ENCODE measurements at places on chromosomes 13 and 19. TPM values are rescaled to one million over a fixed set of nuclear protein-coding genes. Genes with fewer than 3 reads are reported as not detected.

DNA sequence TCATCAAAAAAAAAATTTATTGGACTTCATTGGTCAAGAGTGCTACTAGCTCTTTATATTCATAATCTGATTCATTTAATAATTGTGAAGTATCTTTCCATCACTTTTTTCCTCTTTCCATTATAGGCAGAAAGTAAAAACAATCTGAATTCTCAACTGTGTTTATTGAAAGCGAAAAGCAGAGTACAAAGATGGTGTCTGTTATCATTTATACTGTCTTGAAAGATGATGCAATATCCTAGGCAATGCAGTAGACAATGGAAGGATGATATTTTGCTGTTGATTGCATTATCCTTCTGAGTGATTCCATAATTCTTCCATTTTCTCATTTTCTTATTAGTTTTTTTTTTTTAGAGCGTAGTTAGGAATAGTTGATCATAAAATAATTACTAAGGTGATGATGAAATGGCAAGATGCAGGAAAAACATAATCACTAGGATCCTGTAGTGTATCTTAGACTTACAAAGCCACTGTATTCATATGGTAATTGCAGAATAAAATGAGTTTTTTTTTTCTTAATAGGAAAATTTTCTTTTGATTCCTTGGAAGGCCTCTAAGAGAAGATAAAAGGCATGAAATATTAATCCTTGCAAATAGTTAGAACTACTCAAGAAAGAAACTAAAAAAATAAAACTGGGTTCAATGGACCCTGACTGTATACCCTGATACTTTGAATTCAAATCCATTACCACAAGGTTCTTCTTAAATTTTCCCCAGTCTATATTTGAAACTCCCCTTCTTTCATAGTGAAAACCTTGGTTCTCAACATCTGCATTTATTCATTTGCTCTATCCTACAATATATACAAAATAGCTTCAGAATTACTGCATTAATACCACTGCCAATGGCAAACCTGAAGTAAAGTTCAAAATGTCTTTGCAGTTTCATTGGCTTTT lies 11.6 kb downstream of the URI1 start:
- no peak for DNase-seq

GRCh38 chr19:28024920-28025319 lies 1188.0 kb downstream of the UQCRFS1 start:
- DNase-seq: no peak

Gene CSNK1G2
- 85.4 TPM for total RNA-seq

GRCh38 chr13:97385146-97385545 lies 48.8 kb upstream of the RAP2A start:
- DNase-seq: no peak

DNA sequence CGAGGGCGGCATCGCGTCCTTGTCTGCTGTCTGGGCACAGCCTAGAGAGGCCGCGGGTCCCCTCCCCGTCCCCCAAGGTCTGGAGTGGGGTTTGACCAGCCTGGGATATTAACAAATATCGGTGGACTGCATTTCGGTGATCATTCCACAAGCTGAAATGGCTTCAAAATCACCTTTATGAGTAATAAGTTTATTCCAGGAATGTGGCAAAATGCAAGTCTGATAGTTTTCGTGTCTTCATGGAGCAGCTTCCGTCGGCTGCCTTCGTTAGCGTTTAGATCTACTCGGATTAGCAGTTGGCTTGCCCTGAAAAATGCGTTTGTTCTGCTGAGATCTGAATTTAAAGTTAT lies 1.1 kb upstream of the GJA3 start:
- DNase-seq: no peak

DNA sequence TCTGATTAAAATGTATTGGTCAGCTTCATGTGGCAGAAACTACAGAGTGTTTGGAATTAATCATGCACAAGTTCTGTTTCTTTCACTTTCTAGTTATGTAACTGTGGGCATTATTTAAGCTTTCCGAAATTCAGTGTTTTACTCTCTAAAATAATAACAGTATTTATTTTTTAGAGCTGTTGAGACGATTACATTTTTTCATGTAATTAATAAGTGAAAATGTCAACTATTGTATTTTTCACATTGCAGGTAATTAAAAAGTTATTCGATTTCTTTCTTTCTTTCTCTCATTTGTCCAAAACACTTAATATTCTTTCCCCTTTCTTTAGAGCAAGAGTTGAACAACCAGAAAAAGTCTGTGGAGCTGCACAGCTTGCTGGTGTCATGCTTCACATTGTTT lies 559.4 kb upstream of the PCDH20 start:
- no peak for DNase-seq

DNA sequence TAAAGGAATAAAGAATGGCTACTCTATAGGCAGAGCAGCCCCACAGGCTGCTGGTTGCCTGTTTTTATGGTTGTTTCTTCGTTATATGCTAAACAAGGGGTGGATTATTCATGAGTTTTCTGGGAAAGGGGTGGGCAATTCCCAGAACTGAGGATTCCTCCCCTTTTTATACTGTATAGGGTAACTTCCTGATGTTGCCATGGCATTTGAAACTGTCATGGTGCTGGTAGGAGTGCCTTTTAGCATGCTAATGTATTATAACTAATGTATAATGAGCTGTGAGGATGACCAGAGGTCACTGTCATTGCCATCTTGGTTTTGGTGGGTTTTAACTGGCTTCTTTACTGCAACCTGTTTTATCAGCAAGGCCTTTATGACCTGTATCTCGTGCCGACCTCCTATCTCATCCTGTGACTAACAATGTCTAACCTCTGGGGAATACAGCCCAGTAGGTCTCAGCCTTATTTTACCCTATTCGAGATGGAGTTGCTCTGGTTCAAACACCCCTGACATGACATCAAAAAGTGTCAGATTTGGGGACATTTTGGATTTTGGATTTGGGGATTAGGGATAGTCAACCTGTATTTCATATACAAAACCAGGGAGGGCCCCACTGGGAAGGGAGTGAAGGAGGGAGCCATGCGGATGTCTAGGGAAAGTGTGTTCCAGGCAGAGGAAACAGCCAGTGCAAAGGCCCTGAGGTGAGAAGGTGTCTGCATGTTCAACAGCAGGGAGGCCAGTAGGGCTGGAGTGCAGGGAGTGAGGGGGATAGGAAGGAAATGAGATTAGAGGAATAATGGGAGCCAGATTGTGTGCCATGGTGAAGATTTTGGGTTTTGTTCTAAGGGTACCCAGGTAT lies 10.9 kb downstream of the FXYD5 start:
- no peak for DNase-seq

DNA sequence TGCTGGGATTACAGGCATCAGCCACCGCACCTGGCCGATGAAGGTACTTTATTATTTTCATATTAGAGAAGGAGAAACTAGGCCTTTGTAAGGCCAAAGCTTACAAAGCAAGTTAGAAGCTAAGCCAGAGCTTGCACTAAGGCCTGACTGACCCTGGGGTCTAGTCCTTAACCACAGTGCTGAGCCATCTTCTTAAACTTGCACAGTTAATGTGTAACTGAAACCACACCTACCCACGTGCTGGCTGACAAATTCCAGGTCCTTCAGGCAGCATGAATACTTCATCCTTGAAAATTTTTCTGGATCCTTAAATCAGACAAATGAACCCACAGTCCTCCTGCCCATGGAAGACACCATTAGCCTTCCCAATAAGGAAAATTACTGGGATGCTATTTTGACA lies 880.6 kb downstream of the UQCRFS1 start:
- DNase-seq: no peak

GRCh38 chr19:37855098-37855497 lies 51.3 kb downstream of the WDR87 start:
- DNase-seq: no peak

DNA sequence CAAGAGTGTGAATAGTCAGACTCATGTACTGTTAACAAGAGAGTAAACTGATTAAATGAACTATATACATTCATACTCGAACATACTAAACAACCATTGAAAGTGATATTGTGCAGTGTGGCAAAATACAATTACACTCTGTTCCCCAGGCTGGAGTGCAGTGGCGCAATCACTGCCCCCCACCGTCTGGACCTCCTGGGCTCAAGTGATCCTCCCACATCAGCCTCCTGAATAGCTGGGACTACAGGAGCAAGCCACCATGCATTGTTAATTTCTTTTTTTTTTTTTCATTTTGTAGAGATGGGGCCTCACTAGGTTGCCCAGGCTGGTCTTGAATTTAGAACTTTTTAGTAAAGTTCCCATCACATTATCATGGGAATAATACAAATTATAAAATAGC lies 77.3 kb upstream of the LSM14A start:
- no peak for DNase-seq

DNA sequence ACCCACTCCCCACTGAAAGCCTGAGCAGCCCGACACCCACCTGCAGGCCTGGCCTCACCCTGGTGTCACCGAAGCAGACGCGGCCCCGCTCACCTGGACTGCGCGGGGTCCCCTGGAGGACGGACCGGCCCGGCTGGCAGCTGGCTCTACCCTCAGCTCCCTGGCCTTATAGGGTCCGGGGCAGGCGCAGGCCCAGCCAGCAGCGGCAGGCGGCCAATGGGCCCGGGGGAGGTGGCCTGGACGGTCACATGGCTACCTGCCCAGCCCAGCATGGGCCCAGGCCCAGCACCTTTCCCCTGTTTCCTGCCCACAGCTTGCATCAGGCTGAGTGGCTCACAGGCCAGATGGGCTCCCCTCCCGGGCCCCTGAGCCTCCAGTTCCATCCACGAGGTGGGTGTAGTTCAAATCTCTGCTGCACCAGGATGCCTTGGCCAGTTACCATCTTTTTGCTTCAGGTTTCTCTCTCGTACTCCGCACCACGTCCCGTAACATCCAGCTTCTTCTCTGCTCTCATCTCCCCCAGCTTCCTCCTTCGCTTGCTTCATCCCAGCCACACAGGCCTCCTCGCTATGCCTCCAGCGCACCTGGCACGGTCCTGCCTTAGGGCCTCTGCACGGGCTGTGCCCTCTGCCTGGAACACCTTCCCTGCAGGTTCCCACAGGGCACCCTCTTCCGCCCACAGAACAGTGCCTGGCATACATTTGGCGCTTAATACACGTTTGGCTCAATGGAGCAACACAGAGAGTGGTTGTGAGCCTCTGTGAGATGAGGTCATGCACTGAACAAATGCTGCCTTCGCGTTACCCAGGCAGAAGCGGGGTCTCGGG lies at the start of gene PLIN4:
TSS of gene PLIN4 (minus strand) at position 142 of the 827 bp plus-strand sequence. CDS start 214 bp downstream, outside the sequence.
- DNase-seq: no peak

DNA sequence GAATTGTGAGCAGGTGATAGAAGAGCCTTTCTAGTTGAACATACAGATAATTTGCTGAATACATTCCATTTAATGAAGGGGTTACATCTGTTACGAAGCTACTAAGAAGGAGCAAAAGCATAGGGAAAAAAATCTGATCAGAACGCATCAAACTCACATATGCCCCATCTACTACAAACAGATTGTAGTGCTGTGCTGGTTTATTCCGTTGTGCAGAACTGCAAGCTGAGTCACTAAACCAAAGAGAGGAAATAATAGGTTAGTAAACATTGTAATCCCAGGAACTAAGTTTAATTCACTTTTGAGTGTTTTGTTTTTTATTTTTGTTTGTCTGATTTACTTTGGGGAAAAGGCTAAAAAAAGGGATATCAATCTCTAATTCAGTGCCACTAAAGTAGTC lies 136.3 kb downstream of the CDK8 start:
- no peak for DNase-seq

Gene C5AR1
- total RNA-seq: not detected

Gene SERTM1
- total RNA-seq: not detected

DNA sequence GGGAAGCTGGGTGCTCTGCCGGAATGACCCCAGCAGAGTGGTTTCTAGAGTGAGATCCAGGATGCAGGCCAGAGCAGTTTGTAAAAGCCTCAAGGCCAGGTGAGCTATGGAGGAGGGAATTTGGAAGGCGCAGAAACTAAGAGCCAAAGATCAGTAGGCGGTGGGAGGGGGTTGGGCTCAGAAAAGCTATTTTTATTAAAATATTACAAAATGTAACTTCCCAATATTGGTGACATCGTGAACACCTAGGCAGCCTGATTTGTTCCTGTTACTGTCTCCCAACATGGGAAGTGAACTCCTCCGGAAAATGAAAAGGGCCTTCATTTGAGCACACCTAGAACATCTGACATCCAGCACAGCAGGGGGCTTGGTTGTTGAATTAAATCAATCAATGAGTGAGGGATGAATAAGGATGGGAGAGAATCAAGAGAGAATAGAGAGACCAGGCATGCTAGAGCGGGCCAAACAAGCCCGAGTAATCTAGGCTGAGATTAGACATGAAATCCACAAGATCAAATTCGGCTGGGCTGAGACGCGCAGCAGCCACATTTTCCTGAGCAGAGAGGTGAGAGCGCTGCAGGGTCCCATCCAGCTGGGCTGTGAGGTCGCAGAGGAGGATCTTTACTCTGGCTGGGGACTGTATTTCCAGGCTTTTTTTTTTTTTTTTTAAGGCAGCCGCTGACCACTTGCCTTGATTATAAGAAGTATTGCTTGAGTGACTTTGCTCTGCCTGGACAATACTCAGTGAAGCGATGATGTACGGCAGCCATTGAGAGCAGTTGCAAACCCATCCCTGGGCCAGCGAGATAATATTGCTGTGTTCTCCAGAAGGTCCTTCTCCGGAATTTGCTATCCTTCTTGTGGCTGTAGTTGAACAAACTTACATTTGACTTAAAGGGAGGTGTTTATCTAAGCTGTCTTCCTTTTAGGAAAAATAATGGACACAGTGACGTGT lies 178.0 kb upstream of the KL start:
- no peak for DNase-seq

Gene PNMA8B
- total RNA-seq: 0.92 TPM

Gene THSD1
- 19.2 TPM for total RNA-seq

DNA sequence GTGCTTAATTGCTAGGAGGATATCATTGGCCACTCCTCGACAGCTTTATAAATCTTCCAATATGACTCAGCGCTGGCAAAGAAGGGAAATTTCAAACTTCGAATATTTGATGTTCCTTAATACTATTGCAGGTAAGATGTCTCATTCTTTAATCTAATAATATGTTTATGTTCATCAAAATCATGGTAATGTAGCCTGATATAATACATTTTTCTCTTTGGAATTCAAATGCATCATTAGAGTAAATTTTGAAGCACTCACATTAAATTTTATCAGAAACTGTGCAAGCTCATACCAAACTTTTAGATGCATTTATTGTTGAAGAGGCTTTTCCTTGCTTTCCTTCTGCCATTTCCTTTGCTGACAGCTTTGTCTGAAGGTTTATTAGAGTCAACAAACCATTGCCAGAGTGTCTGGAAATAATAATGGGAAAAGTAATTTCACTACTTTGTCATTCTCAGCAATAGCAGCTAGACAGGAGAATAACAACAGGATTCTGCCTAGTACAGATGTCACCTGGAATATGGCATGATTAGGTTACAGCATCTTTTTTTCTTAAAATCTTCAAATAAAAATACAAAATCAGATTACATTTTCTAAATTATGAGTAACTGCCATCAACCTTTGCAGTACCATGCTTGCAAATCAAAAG lies 78.6 kb upstream of the MAB21L1 start:
- no peak for DNase-seq

GRCh38 chr13:28022848-28023518 lies 34.5 kb upstream of the URAD start:
- no peak for DNase-seq

Measured in epithelial cell of proximal tubule (primary cell).